ENCODE measurements at places on chromosomes 7 and 10. TPM values are rescaled to one million over a fixed set of nuclear protein-coding genes. Genes with fewer than 3 reads are reported as not detected.
A peak's percentile ranks its signal among the peaks of the same experiment; 100 is the strongest.

- H3K27ac ChIP-seq, result peak overlapping the region; percentile 35
- no peak for DNase-seq
- H3K27me3 ChIP-seq, result no peaks in the 10 kb centered on the region
- no peaks in the 10 kb centered on the region for H3K4me1 ChIP-seq
Observed at GRCh38 chr7:143323653-143324052, 7.7 kb downstream of the CLCN1 start.

DNA sequence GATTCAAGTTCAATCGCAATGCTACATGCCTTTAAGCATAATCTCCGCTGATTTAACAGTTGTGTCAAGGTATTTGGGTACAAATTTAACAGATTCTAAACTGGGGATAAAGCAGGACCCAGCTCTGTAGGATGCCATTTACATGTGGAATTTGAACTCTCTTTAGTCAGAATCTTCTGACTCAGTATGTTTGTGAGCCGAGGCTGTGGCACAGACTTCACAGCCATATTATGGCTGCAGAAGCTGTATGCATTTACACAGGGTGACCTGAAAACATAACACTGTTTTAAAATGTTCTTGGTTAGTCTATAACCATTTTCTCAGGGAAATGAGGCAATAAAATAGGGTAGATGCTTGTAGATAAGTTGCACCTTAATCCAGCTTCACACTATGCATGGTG lies 8.7 kb downstream of the PDLIM1 start:
- peaks cover 24% of the 10 kb centered on the region for H3K4me1 ChIP-seq
- no peaks in the 10 kb centered on the region for H3K27me3 ChIP-seq
- no peak overlapping the region for H3K4me3 ChIP-seq
- no peak overlapping the region for H3K27ac ChIP-seq
- no peaks in the 10 kb centered on the region for H3K36me3 ChIP-seq

GRCh38 chr7:30739691-30740090 lies 12.2 kb upstream of the INMT start:
- no peak overlapping the region for H3K4me3 ChIP-seq
- DNase-seq, result no peak
- H3K27ac ChIP-seq, result no peak overlapping the region
- no peaks in the 10 kb centered on the region for H3K27me3 ChIP-seq

DNA sequence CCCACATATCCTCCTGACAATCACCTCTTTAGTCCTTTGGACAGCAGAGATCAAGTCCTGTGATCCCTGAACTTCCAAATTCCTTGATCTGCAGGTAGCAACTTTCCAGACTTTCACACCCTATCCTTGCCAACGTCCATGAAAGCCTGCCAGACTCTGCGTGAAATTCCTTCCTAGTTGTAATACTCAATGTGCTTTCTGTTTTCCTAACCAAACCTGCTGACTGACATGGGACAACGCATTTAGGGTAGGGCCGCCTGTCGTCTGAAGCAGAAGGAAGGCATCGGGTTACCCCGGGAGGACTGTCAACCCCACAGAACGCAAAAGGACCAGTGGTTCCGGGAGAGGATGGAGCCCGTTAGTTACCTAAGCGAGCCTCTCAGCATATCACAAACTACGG lies 23.9 kb downstream of the ITGA8 start:
- DNase-seq, result no peak
- H3K36me3 ChIP-seq, result no peaks in the 10 kb centered on the region
- no peaks in the 10 kb centered on the region for H3K4me1 ChIP-seq
- no peak overlapping the region for H3K4me3 ChIP-seq

DNA sequence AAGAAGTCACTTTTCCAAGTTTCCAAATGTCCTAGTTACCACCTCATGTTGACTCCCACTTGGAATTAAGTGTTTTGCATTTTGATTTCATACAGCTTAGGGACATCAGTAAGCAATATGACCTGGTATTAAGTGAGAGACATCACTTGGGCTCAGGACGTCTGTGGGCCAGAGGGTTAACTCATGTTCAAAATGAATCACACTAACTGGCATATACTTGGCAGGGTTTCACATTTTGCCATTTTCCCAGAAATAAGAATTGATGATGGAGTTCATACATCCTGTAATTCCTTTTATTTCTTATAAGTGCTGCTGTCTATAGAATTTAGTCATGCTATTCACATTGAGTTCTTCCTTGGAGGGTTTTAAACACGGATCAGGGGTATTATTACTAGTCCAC lies 516.5 kb downstream of the PHTF2 start:
- H3K27ac ChIP-seq, result no peak overlapping the region
- no peaks in the 10 kb centered on the region for H3K4me1 ChIP-seq
- no peak for DNase-seq
- H3K4me3 ChIP-seq, result no peak overlapping the region

- H3K27ac ChIP-seq, result no peak overlapping the region
- H3K27me3 ChIP-seq, result no peaks in the 10 kb centered on the region
- no peak for DNase-seq
- no peaks in the 10 kb centered on the region for H3K4me1 ChIP-seq
Observed at GRCh38 chr7:133975130-133975529, 152.0 kb upstream of the LRGUK start.

DNA sequence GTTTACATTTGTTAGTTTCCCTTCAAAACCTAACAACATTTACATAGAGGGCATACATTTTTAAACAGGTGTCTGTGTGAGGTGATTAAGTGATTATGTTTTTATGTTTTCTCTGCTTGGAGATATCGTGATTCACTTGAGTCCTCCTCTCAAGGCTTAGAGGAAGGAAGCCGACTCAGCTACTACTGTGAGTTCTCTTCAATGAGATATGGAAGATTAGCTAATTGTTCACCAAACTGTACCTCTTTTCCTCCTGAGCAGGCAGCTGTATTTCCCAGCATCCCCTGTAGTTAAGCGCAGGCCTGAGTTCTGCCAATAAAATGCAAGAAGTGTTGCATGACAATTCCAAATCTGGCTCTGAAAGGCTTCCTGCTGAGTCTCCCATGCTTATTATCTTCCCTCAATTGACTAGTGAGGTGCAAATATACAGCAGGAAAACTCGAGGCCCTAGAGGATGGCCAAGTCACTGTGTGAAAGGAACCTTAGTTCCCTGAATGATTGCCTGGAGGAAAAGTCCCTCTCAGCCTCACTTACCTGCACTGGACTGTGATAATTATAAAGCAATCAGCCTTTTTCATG lies 528.7 kb downstream of the GRM8 start:
- H3K27ac ChIP-seq, result no peak overlapping the region
- no peaks in the 10 kb centered on the region for H3K27me3 ChIP-seq
- H3K4me1 ChIP-seq, result no peaks in the 10 kb centered on the region
- no peak overlapping the region for H3K4me3 ChIP-seq
- DNase-seq, result no peak
- no peaks in the 10 kb centered on the region for H3K36me3 ChIP-seq

- no peaks in the 10 kb centered on the region for H3K27me3 ChIP-seq
- H3K27ac ChIP-seq, result peak overlapping the region; percentile 92
- peaks cover 50% of the 10 kb centered on the region for H3K4me1 ChIP-seq
- no peak for DNase-seq
Observed at GRCh38 chr7:23298141-23298881, 828 bp upstream of the MALSU1 start.

GRCh38 chr10:13348216-13349017 lies at the start of gene SEPHS1:
TSS of gene SEPHS1 (minus strand) at chr10:13348293. CDS start at chr10:13344950, 3,343 bp downstream.
- peak within 1 kb of the TSS; percentile 70 for H3K4me3 ChIP-seq
- H3K27me3 ChIP-seq, result no peaks in the 10 kb centered on the region

DNA sequence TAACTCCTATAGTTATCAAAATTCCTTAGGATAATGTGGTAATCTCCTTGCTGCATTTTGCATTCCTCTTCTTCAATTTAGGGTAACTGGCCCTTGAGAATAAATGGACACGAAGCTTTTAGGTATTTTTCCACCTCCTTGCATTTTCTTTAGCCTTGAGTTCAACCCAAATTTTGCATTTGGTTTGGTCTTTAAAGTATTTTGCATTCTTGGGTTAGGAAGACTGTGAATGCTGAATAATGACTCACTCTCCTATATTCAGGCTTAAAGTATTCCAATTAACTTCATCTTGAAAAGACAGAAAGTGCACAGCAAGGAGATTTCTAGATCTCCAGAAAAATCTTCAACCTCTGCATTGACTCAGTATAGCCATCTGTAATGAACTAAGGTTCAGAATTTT lies 47.3 kb downstream of the TFPI2 start:
- no peak overlapping the region for H3K27ac ChIP-seq
- no peaks in the 10 kb centered on the region for H3K27me3 ChIP-seq
- H3K36me3 ChIP-seq, result no peaks in the 10 kb centered on the region
- H3K4me3 ChIP-seq, result no peak overlapping the region
- no peak for DNase-seq

- H3K27ac ChIP-seq, result no peak overlapping the region
- DNase-seq, result no peak
- no peak overlapping the region for H3K4me3 ChIP-seq
- no peaks in the 10 kb centered on the region for H3K27me3 ChIP-seq
Observed at GRCh38 chr7:91519241-91520158, 255.3 kb downstream of the FZD1 start.

DNA sequence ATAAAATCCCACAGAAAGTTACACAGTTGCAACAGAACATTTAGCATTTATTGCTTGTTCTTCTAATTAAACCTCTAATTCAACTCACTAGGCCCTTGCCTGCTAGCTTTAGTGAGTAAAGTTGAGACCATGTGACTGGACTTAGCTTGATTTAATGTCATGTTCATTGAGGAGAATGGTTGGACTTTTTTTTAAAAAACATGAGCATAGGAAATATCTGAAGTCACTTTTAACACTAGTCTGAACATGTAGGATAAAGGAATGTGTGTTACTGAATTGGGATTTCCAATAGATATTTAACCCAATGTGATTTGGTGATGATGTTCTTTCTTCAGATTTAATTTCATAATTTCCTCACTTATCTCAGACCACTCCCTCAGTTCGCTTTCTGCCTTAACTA lies 24.6 kb upstream of the GLCCI1 start:
- no peaks in the 10 kb centered on the region for H3K27me3 ChIP-seq
- no peak for DNase-seq
- H3K36me3 ChIP-seq, result no peaks in the 10 kb centered on the region
- H3K4me3 ChIP-seq, result no peak overlapping the region
- H3K27ac ChIP-seq, result no peak overlapping the region
- H3K4me1 ChIP-seq, result no peaks in the 10 kb centered on the region

GRCh38 chr10:16441173-16441840 lies 4.5 kb downstream of the PTER start:
- DNase-seq, result no peak
- no peaks in the 10 kb centered on the region for H3K4me1 ChIP-seq
- no peak overlapping the region for H3K27ac ChIP-seq
- peaks cover 25% of the 10 kb centered on the region for H3K36me3 ChIP-seq

GRCh38 chr10:111261081-111261615 lies 184.3 kb downstream of the ADRA2A start:
- H3K4me3 ChIP-seq, result no peak overlapping the region
- no peaks in the 10 kb centered on the region for H3K36me3 ChIP-seq
- H3K27ac ChIP-seq, result no peak overlapping the region
- no peak for DNase-seq
- H3K27me3 ChIP-seq, result no peaks in the 10 kb centered on the region

- no peaks in the 10 kb centered on the region for H3K4me1 ChIP-seq
- H3K27ac ChIP-seq, result no peak overlapping the region
- H3K27me3 ChIP-seq, result no peaks in the 10 kb centered on the region
- H3K36me3 ChIP-seq, result no peaks in the 10 kb centered on the region
Observed at GRCh38 chr7:88339195-88339922, 32.7 kb upstream of the STEAP4 start.

GRCh38 chr10:44116474-44116873 lies 268.4 kb downstream of the CXCL12 start:
- no peaks in the 10 kb centered on the region for H3K4me1 ChIP-seq
- H3K27me3 ChIP-seq, result no peaks in the 10 kb centered on the region
- no peaks in the 10 kb centered on the region for H3K36me3 ChIP-seq
- no peak overlapping the region for H3K27ac ChIP-seq

DNA sequence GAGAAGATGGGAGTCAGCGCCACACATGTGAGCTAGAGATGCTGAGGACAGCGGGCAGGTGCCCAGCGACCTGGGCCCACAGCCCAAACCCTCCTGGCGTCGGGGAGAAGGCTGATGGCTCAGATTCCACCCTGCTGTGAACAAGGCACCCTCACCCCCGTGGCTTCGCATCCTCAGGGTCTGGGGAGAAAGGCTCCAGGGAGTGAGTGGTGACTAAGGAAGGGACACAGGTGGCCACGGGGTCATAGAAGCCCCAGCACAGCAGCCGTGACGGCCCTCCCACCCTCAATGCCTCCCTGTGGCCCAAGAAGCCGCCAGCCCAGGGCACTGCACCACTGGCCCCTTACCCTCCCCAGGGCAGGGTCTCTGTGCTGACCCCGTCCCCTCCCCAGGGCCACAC lies 19.6 kb downstream of the INTS1 start:
- no peak for DNase-seq
- no peak overlapping the region for H3K4me3 ChIP-seq
- H3K27me3 ChIP-seq, result no peaks in the 10 kb centered on the region
- no peak overlapping the region for H3K27ac ChIP-seq

GRCh38 chr10:47321521-47322195 lies 596 bp upstream of the GDF2 start:
- no peaks in the 10 kb centered on the region for H3K36me3 ChIP-seq
- no peaks in the 10 kb centered on the region for H3K27me3 ChIP-seq
- no peak overlapping the region for H3K27ac ChIP-seq
- DNase-seq, result no peak

DNA sequence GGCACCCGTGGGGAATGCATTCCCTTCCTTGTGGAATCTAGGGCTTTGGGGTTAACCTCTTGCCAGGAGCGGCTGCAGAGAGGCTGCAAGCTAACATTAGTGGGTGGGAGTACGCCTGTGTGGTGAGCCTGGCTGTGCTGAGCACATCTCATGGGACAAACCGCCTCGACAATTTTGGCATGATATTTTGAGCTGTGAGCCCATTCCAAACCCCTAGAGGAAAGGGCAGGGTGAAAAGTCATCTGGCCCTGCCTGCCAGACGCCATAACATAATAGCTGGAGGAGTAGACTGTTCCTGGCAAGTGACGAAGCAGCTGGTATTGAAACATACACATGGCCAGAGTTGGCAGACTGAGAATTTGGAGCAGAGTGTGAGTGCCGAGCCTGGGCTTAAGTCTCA lies 110.0 kb downstream of the TACC2 start:
- H3K4me1 ChIP-seq, result no peaks in the 10 kb centered on the region
- no peak overlapping the region for H3K4me3 ChIP-seq
- no peak for DNase-seq
- H3K27me3 ChIP-seq, result no peaks in the 10 kb centered on the region
- no peak overlapping the region for H3K27ac ChIP-seq

GRCh38 chr10:28008054-28008453 lies 9.2 kb upstream of the ODAD2 start:
- no peak overlapping the region for H3K27ac ChIP-seq
- H3K36me3 ChIP-seq, result no peaks in the 10 kb centered on the region
- no peak for DNase-seq
- no peaks in the 10 kb centered on the region for H3K4me1 ChIP-seq

GRCh38 chr10:61752111-61753011 lies 89.6 kb downstream of the CABCOCO1 start:
- no peak overlapping the region for H3K4me3 ChIP-seq
- no peaks in the 10 kb centered on the region for H3K36me3 ChIP-seq
- DNase-seq, result no peak
- H3K27ac ChIP-seq, result no peak overlapping the region
- H3K4me1 ChIP-seq, result peaks cover 5% of the 10 kb centered on the region
- H3K27me3 ChIP-seq, result no peaks in the 10 kb centered on the region

The TFR2 gene
- total RNA-seq, result not detected

The SPACDR gene
- total RNA-seq, result 2.1 TPM

The OR2A1 gene
- total RNA-seq, result 0.84 TPM

The CYP2E1 gene
- 0.30 TPM for total RNA-seq
